ENCODE measurements at places on chromosomes 3 and 15. TPM values are rescaled to one million over a fixed set of nuclear protein-coding genes. Genes with fewer than 3 reads are reported as not detected.
A peak's percentile ranks its signal among the peaks of the same experiment; 100 is the strongest.

TMEM212 gene
- not detected for polyA plus RNA-seq

GP5 gene
- not detected for polyA plus RNA-seq

APBA2 gene
- 12.2 TPM for polyA plus RNA-seq

EHHADH gene
- polyA plus RNA-seq = 5.7 TPM

CPEB1 gene
- polyA plus RNA-seq = 2.7 TPM

TM6SF1 gene
- polyA plus RNA-seq = 0.12 TPM

ADAMTS7 gene
- 2.9 TPM for polyA plus RNA-seq

ACTC1 gene
- polyA plus RNA-seq = 0.43 TPM

RPL32 gene
- 2,167 TPM for polyA plus RNA-seq

SEMA5B gene
- 0.03 TPM for polyA plus RNA-seq

DNA sequence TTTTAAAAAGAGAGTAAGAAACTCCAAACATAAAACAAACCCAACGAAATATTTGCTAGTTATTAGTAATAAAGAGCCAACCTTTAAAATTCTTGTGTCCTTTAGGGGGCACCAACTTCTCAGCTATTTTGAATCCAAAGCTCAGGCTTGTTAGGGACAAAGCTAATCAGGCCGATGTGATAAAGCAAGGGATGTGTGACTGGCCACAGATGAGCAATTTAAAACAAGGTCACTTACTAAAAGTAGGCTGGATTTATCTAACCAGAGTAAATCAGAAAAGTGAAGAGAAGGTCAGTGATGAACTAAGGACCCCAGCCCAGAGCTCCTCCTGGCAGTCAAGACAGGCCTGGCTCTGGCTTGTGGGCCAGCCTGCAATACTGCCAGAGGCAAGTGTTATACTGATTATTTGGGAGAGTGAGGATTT is 108.5 kb downstream of the CYP19A1 start:
- peak; percentile 19 for DNase-seq

- DNase-seq = peak; percentile 71
Observed at GRCh38 chr3:59857589-59858346, 807.9 kb upstream of the CFAP20DC start.

DNA sequence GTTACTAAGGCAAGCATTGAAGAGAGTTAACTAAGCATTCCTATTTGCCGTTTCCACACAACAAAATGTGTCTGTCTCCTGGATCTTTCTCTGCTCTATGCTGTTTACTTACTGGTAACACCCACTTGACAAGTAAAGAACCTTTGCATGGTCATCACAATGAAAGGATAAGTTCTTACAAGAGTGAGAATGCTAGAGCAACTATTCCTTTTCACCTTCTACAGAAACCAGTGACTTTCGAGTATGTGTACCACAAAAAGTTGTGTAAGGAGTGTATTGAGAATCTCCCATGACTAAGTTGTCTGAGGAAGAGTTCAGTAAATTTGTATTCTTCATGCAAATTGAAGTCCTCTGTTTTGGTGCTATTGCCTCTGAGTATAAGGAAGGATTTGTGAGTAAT is 10.8 kb downstream of the TIPARP start:
- no peak for DNase-seq

DNA sequence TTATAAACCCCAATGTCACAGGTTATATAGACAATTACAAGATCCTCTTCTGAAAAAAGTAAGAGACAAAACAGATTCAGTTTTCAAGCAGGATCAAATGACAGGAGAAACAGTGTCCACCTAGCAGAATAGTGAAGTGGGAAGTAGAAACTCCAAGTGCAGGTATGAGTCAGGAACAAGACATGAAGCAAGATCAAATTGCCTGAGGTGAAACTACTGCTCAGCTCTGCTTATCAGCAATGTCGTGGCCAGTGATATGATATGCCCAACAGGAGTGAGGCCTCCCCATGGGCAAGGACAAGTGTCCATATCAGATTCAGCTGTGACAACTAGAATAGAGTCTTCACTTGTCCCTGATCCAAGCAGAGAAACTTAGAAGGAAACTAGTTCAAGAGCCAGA is 100.0 kb downstream of the ZMAT3 start:
- no peak for DNase-seq

DNA sequence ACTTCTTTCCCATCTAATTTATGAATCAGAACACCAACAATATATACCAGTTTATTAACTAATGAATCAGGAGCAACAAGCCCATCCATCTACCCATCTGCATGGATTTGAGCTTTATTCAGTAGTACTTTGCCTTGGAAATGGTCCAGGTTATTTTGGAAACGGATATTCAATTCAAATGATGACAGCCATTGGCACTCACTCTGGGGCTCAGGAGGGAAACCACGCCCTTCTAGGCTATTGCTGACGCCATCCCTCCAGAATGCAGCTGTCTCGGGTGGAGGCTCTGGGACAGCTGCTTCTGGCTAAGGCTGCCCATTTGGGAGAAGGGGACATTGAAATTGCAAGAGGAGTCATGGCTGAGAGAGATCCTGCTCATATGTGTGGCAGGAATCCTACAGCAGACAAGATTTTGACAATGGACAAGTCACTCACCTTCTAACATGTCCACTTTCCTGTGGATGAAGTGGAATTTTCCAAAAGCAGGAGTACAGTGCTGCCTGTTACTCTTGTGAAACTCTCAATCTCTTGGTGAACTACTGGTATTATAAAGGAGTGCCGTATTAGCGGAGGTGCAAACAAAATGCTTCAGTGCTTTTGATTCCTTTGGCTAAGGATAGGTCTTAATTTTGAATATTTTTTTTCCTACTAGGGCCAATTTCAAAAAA is 29.3 kb upstream of the TRAK1 start:
- DNase-seq = peak; percentile 85

- DNase-seq = no peak
Observed at GRCh38 chr15:97410897-97411575, 549.5 kb upstream of the ARRDC4 start.

DNA sequence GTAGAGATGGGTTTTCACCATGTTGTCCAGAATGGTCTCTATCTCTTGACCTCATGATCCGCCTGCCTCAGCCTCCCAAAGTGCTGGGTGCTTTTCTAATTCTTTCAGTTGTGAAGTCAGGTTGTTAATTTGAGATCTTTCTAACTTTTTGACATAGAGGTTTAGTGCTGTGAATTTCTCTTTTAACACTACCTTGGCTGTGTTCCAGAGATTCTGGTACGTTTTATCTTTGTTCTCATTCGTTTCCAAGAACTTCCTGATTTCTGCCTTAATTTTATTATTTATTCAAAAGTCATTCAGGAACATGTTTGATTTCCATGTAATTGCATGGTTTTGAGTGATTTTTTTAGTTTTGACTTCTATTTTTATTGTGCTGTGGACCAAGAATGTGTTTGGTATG is 63.5 kb upstream of the CCDC54 start:
- DNase-seq = no peak

GRCh38 chr3:17190353-17191078 is 305.8 kb downstream of the PLCL2 start:
- DNase-seq = no peak

DNA sequence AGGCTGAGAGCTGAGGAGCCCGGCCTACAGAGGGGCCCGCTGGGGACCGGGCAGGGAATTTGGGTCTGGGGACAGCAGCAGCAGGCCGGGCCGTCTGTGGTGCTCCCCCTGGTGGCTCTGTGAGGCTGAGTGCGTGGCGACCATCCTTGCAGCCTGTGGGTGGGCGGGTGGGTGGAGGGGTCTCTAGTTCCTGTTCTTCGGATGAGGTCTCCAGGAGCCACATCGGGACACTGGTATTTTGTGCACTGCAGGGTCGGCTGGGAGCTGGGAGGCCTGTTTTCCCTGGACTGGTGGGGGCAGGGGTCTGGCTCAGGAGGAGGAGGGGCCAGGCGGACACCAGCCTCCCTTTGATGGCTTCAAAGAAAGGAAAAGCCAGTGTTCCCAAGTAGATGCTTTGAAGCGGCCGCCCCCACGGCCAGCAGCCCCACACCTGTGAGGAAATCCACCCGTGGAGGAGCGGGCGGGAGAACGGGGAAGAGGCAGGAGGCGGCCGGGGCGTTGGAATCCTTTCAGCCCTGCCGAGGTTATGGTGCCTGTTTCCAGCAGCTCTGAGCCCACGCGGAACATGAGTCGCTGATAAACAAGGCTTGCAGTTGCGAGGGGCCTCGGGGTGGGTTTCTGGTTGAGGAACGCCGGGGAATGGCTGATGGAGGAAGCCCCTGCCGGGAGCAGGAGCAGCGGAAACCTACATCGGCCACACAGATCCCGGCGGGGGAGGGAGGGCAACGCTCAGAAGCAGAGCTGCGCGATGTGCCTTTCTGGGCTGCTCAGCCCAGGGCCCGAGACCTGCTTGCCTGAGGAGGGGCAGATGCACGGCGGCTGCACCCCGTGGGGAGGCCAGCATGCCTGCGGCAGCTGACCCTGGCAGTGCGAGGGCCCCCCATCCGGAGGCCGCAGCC is 154.3 kb downstream of the NSMCE3 start:
- no peak for DNase-seq

DNA sequence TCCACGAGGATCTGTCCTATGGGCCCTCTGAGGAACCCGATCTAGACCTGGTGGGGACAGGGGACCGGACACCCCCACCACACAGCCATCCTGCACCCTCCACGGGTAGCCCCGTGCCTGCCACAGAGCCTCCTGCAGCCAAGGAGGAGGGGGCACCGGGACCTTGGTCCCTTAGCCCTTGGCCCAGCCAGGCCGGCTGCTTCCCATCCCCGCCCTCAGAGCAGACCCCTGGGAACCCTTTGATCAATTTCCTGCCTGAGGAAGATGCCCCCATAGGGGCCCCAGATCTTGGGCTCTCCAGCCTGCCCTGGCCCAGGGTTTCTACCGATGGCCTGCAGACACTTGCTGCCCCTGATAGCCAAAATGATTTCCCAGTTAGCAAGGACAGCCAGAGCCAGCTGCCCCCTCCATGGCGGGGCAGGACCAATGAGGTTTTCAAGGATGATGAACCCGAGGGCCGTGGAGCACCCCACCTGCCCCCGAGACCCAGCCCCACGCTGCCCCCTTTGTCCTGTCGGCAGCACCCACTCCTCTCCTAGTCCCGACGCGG is 91.5 kb downstream of the TBC1D2B start:
- no peak for DNase-seq

DNA sequence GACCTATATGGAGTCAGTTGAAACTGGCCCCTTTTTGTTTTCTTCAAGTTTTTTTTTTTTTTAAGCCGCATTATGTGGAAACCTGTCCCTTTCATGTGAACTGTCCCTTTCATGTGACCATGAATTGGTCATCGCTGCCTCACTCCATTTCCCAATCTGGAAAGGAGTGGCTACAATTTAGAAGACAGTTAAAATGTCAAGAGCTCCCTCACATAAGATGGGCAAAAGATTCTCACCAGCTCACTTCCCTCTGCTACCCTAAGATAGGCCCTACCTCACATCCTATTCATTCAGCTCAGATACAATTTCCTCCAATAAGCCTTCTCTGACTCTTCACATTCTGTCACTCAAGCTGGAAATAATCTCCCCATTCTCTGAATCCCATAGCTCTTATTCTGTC is 111.3 kb upstream of the BCL6 start:
- no peak for DNase-seq

- DNase-seq = no peak
Observed at GRCh38 chr3:185807445-185808068, 17.3 kb downstream of the IGF2BP2 start.

GRCh38 chr3:172625404-172625803 is 85.5 kb downstream of the NCEH1 start:
- no peak for DNase-seq

DNA sequence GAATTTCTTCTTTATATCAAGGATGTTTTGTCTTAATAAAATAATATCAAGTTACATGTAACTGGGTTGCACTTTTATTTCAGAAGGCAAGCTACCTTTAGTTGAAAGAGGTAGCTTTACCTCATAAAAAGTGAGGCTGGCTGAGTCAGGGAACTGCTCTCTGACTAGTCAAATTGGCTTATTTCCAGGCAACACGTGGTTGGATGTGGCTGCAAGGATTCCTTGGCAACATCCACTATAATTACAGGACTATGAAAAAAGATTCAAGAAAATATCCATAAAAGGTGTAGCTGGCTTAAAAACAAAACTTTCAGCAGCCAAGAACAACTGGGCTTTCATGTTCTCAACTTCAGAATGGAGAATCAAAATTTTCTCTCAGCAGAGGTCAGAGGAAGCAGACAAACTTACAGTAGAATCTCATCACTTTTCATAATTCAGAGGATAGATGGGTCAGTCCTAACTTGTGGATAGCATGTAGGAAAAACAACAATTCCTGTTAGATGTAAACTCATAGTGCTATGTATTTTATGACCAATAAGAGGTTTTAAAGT is 779.1 kb downstream of the MECOM start:
- DNase-seq = peak; percentile 31

DNA sequence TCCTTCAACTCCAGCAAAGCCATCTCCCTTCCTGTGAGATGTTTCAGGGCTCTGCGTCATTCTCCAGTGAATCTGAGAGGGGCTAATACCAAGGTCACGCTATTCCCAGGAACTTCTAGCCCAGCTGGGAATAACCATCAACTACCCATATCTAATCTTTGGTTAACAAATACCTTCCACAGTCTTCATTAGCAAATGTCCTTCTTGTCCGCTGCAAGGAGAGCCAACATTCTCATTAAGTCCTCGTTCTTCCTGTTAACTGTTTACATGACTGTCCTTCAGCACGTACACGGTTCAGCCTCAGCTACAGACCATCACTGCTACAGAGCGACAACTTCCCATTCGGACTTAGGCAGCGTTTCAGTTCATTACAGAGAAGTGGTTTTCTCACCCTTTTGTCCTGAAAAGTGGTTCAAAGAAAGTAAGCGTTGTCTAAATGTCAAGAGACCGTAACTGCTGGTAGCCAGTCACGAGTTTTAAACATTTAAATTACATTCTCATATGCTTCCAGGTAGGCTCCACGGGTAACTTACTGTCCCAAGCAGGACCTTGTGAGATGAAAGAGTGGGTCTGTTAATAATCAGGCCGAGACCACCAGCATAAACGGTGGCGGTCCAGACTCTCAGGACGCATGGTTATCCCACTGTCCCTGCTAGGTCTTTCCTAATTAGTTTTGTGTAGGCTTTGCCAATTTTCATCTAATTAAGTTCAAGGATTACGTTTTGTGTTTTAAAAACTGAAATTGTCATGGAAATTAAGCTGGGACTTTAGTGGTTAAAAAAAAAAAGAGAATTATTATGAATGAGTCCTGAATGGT is 63.8 kb downstream of the CHSY1 start:
- no peak for DNase-seq

DNA sequence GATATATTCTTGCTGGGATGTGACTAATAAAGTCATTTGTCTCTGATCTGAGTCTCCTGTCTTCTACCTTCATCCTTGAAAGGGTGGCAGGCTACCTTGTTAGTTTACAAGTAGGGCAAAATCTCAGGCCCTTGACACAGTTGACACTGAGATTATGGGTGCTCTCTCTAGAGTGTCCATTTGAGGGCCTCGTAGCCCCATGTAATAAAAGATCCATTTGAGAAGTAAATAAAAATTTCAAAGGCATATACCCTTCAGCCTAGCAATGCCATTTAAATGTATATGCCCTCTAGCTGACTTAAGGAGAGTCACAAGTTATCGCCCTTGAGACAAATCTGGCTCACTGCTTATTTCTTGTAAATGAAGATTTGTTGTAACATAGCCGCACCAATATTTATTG is 98.6 kb downstream of the TCF12 start:
- peak; percentile 35 for DNase-seq

DNA sequence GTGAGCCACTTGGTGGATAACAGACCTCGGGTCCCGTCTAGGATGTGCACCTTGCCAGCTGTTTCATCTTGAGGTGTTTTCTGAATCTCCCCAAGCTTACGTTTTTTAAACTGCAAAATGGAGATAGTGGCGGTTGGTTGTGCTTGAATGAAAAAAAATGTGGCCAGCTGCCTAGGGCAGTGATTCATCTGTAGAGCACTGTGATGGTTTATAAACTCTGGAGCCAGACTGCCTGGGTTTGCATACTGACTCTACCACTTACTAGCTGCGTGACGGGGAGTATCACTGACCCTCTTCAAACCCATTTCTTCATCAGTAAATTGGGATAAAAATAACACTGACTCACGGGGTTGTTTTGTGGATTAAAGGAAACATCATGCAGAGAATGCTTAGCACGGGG is 159.1 kb downstream of the CHL1 start:
- no peak for DNase-seq

Data from A549 (cell line).